ENCODE measurements at places on chromosomes 5 and 9. TPM values are rescaled to one million over a fixed set of nuclear protein-coding genes. Genes with fewer than 3 reads are reported as not detected.
A peak's percentile ranks its signal among the peaks of the same experiment; 100 is the strongest.

DNA sequence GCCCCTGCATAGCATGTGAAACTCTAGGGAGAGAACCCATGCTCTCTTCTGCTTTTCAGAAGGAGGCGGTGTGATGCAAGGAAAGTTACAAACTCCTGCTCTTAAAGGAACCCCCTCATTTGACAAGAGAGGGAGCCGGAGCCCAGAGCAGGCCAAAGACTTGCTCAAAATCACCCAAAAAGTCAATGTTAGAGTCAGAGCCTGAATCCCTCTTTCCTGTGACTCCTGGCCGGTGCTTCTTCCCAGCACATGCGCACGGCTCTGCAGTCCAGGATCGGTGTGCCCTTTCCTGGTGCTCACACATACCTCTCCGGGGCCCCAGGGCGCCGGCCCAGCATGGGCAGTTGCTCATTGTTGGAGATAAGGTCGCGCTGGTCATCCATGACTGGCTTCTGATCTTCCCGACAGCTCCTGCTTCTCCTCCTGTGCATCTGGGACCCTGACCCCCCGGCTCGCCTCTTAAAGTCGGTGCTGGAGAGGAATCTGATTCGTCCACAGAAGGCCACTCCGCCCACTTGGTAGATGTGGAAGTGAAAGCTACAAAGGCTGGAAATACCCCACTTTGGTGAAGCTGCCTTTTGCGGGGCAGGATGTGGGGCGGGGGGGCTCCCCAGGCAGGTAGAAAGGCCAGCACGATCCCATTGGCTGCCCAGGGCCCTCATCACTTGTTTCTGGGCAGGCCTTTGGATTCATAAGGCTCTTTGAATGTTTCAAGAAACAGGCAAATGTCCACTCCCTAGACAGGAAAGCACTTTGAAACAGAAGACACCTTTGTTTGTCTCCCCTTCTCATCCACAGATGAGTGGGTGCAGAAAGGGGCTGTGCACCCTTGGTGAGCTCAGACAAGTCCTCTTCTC, at the start of gene CD74:
TSS of gene CD74 (minus strand) at position 592 of the 857 bp plus-strand sequence. CDS start at position 431, 161 bp downstream.
- DNase-seq = peak; percentile 85
- H3K4me3 ChIP-seq = no peak within 1 kb of the TSS
- no peaks in the 10 kb centered on the region for H3K36me3 ChIP-seq
- no peaks in the 10 kb centered on the region for H3K27me3 ChIP-seq

The WNT8A gene
- total RNA-seq = not detected

The PRDM9 gene
- total RNA-seq = 0.56 TPM

DNA sequence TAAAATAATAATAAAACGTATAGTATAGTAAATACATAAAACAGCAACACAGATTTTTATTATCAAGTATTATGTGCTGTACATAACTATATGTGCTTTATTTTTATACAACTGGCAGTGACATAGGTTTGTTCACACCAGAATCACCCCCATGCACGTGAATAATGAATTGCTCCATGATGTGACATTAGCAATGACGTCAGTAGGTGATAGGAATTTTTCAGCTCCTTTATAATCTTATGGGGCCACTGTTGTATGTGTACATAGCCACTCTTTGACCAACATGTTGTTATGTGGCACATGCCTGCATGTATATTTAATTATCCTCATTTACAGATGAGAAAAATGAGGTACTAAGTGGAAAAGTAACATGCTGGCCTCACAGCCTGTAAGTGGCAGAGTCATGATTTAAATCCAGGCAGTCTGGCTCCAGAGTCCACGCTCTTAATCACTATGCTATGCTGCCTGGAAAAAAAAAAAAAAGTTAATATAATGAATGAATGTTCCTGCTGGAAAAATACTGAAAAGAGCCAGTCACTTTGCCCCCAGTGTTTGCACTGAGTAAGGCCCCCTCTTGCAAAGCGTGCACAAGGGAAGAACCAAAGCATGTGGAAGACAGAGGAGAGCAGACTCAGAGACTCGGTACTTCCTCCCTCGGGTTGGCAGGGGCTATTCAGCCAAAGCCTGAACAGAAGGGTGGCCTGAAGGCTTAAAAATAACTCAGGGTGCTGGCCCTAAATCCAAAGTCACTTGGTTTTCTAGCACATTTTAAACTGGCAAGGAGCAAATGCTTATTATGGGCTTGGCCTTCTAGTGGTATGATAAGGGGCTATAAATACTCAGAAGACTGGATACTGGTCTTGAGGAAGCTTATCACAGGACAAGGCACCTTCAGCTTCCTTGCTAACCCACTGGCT, 206.8 kb downstream of the GLIS3 start:
- H3K4me3 ChIP-seq = no peak overlapping the region
- no peaks in the 10 kb centered on the region for H3K27me3 ChIP-seq
- H3K27ac ChIP-seq = peak overlapping the region; percentile 88
- no peak for DNase-seq
- peaks cover 17% of the 10 kb centered on the region for H3K4me1 ChIP-seq

The LHX3 gene
- total RNA-seq = not detected

GRCh38 chr9:5764130-5764868, 68.6 kb downstream of the ERMP1 start:
- peaks cover 7% of the 10 kb centered on the region for H3K36me3 ChIP-seq
- H3K27me3 ChIP-seq = no peaks in the 10 kb centered on the region
- H3K4me1 ChIP-seq = no peaks in the 10 kb centered on the region
- H3K4me3 ChIP-seq = no peak overlapping the region

The ESM1 gene
- 2.6 TPM for total RNA-seq

The GAPVD1 gene
- total RNA-seq = 50.0 TPM

GRCh38 chr5:41649659-41650058, 139.3 kb upstream of the PLCXD3 start:
- H3K36me3 ChIP-seq = no peaks in the 10 kb centered on the region
- H3K27ac ChIP-seq = no peak overlapping the region
- H3K4me3 ChIP-seq = no peak overlapping the region
- no peaks in the 10 kb centered on the region for H3K27me3 ChIP-seq

The ARHGEF28 gene
- total RNA-seq = 7.6 TPM

The GPX3 gene
- 40.9 TPM for total RNA-seq

- H3K27ac ChIP-seq = no peak overlapping the region
- peaks cover 11% of the 10 kb centered on the region for H3K4me1 ChIP-seq
- DNase-seq = no peak
Observed at GRCh38 chr9:505741-506059, 291.0 kb downstream of the DOCK8 start.

DNA sequence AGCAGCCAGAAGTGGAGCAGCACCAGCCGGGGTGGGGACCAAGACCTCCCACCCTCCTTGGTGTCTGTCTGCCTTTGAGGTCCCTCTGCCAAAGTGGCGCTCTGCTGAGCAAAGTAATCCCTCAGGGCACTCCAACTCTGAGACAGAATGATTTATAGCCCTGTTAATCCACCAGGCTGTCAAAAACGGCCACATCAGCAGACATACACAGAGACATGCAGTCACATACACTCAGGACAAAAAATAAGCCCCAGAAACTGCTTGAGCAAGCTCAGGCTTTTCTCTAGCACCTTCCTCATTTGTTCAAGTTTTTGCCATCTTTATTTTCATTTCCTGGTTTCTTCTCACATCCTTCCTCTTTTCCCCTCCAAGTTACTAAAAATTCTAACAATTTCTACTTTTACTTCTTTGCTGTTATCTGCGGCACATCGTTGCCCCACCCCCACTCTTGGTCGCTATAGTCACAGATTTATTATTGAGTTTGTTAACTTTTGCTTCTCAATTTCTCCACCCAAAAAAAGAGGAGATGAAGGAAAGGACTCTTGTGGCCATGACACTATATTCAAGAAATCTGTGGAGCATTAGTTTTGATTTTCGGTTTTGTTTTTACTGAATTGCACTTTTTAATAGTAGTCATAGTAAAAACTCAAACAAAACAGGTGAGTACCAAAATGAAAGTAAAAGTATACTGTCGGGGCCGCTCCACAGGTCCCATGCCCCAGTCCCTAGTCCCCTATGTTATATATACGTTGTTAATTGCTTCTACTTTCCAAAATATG, 17.4 kb upstream of the ADRB2 start:
- no peaks in the 10 kb centered on the region for H3K36me3 ChIP-seq
- DNase-seq = peak; percentile 28
- H3K4me1 ChIP-seq = peaks cover 12% of the 10 kb centered on the region

The SUSD3 gene
- 11.4 TPM for total RNA-seq

DNA sequence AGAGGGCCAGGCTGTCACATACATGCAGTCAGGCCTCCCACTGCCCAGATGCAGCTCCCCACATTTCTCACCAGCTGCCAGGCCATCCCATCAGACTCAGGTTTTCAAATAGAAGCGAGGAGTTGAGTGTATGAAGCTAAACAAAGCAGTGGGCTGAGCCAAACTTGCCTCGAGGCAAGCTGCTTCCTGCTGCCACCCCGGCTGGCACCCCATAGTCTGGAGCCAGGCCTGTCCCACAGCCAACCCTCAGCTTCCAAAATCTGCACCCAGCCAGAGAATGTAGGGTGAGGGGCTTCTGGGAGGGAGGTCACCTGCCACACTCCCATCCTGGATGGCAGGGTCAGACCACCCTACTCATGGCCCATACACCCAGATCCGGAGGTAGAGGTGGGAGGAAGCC, 22.3 kb upstream of the ALDH1B1 start:
- no peak overlapping the region for H3K4me3 ChIP-seq
- no peaks in the 10 kb centered on the region for H3K27me3 ChIP-seq

DNA sequence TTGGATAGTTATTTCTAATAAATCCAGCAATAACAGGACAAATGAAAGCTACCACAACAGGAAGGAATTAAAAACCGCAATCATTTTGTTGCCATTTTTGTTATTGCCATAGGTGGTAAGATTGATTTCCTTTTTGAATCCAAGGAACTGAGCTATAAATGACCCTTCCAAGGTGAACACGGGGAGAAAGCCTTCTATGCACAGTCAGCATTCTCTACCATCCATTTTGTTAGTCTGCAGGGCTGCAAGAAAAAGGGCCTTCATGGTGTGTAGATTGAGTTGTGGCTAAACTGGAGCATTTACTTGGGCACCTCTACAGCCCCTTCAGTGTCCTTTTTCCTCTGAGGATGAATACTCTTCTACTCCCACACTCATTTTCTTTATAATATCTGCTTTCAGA, 18.6 kb upstream of the REEP5 start:
- H3K27me3 ChIP-seq = no peaks in the 10 kb centered on the region
- DNase-seq = no peak
- no peak overlapping the region for H3K4me3 ChIP-seq
- H3K36me3 ChIP-seq = no peaks in the 10 kb centered on the region

The PCDHB7 gene
- 0.53 TPM for total RNA-seq

The PLPPR1 gene
- total RNA-seq = 2.6 TPM

GRCh38 chr5:105167092-105167491, 1604.5 kb upstream of the NUDT12 start:
- H3K27me3 ChIP-seq = no peaks in the 10 kb centered on the region
- H3K4me1 ChIP-seq = no peaks in the 10 kb centered on the region
- no peak overlapping the region for H3K27ac ChIP-seq
- no peaks in the 10 kb centered on the region for H3K36me3 ChIP-seq
- DNase-seq = no peak

DNA sequence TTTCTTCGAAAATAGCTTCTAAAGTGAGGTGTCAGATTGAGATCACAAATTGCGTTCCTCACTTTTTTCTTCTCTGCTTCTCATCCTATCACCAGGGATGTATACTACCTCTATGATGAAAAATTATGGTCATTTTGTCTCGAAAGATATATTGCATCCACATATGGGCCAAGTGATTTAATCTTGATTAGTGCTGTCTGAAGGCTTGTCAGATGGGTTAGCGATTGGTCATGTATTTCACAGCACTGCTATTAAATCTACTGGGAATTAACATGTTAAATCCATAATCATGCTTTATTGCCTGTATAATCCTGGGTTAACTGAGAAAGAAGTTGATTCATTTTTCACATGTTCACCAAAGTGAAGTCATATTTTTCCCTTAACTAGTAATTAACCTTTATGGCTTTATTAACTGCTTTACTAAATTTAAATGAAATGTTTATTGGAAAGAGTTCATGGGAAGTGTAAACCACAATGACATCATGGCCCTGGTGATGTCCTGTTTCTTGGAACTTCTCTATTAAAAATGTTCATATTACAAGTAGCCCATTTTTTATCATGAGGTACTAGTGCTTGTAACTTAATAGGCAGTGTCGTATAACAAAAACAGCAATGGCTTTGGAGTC, 193.3 kb downstream of the SMC2 start:
- H3K4me3 ChIP-seq = no peak overlapping the region
- H3K27ac ChIP-seq = no peak overlapping the region
- no peaks in the 10 kb centered on the region for H3K27me3 ChIP-seq
- no peaks in the 10 kb centered on the region for H3K36me3 ChIP-seq

- H3K4me3 ChIP-seq = no peak overlapping the region
- no peaks in the 10 kb centered on the region for H3K36me3 ChIP-seq
- no peaks in the 10 kb centered on the region for H3K4me1 ChIP-seq
- peak; percentile 58 for DNase-seq
- H3K27ac ChIP-seq = no peak overlapping the region
Observed at GRCh38 chr5:30401479-30402058, 791.9 kb upstream of the CDH6 start.

The FAM174A gene
- 25.1 TPM for total RNA-seq

- DNase-seq = no peak
- H3K27ac ChIP-seq = no peak overlapping the region
- peaks cover 6% of the 10 kb centered on the region for H3K4me1 ChIP-seq
- no peak overlapping the region for H3K4me3 ChIP-seq
- H3K27me3 ChIP-seq = no peaks in the 10 kb centered on the region
Observed at GRCh38 chr9:107710546-107710945, 221.0 kb upstream of the KLF4 start.

- no peaks in the 10 kb centered on the region for H3K36me3 ChIP-seq
- H3K27me3 ChIP-seq = no peaks in the 10 kb centered on the region
- no peak overlapping the region for H3K27ac ChIP-seq
- DNase-seq = no peak
Observed at GRCh38 chr5:170651604-170652277, 131.8 kb upstream of the GABRP start.

The PDCD1LG2 gene
- not detected for total RNA-seq

DNA sequence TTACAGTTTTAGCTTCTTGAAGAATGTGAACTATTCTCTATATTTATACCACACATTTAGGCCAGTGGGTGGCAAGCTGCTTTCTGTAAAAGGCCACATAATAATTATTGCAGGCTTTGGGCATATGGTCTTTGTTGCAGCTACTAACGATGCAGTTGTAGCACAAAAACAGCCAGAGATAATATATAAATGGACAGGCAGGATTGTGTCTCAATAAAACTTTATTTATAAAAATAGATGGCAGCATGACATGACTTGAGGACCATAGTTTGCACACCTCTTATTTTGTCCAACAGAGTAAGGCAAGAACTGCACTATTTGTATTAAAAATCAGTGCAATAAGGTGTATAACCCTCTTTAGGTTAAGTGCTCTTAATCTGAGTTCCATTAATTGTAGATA, 415.0 kb downstream of the ANXA1 start:
- DNase-seq = no peak
- H3K36me3 ChIP-seq = no peaks in the 10 kb centered on the region
- no peak overlapping the region for H3K4me3 ChIP-seq
- H3K27ac ChIP-seq = no peak overlapping the region
- H3K27me3 ChIP-seq = no peaks in the 10 kb centered on the region

The MOB3B gene
- total RNA-seq = 14.1 TPM
